GM13977 (cell line): ENCODE measurements at places on chromosomes 12 and 14.
A peak's percentile ranks its signal among the peaks of the same experiment; 100 is the strongest.

- no peak for DNase-seq
Observed at GRCh38 chr12:52604859-52605258, 3.6 kb upstream of the KRT72 start.

DNA sequence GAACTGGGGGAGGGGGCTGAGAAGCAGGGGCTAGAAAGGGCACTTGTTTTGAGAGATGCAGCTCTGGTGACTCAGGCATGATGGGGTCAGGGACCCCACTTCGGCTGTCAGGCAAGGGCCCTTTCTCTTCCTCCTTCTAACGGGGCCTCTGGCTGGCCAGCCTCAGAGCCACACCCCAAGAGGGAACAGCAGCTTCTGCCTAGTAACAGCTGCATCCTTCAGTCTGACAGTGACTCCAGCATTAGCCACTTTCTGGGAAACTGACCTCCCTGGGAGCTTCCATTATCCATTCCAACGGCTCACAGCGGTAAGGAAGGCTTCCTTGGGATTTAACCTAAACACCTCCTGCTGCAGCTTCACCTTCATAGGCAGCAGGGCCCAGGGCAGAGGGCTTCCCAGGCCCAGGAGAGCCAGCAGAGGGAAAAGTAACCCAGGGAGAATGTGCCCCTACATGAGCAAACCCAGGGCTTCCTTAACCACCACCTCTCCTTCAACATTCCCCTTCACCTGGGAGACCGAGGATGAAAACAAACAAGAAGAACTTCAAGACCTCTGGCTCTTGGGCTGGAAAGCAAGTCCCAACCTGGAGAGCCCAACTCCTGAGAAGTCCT lies 2.7 kb downstream of the NCKAP5L start:
- DNase-seq: no peak

- DNase-seq: no peak
Observed at GRCh38 chr14:83085136-83085535, 1551.5 kb upstream of the SEL1L start.

DNA sequence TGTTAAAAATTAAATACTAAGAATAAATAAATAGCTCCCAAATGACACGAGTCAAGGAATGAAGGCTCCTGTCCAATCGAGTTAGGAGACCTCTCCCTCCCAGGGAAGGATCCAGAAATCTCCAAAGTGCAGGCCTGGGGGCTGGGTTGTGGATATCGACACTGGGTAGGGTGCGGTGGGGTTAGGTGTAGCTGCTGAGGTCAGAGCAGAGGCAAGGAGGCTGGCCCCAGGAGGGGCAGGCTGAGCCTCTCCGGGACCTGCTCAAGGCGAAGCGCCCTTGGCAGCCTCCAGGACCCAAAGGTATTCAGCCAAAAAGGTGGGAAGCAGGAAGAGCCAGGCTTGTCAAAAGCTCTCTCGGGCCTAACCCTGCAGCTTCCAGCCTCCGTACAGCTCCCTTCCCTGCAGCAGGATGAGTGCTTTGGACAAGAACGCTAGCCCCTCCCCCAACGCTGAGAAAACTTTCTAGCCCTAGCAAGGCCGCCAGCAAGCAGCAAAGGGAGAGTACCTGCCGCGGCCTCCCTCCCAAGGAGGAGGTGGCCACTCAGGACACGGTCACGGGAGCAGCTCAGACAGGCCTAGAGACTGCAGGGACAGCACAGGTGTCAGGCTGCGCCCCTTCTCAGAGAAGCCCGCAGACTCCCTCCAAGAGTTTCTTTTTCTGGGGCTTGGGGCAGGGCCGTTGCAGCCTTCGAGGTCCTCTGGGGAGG lies 3.7 kb upstream of the PNMA1 start:
- no peak for DNase-seq

DNA sequence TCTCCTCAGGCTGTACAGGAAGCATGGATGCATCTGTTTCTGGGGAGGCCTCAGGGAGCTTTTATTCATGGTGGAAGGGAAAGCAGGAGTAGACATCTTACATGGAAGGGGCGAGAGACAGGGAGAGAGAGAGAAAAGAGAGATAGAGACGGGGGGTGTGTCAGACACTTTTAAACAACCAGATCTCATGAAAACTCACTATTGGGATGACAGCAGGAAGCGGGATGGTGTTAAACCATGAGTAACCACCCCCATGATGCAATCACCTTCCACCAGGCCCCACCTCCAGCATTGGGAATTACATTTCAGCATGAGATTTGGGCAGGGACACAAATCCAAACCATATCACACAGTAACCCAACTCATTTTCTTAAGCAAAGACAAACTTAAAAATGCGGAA lies 110.0 kb upstream of the EEA1 start:
- DNase-seq: no peak

DNA sequence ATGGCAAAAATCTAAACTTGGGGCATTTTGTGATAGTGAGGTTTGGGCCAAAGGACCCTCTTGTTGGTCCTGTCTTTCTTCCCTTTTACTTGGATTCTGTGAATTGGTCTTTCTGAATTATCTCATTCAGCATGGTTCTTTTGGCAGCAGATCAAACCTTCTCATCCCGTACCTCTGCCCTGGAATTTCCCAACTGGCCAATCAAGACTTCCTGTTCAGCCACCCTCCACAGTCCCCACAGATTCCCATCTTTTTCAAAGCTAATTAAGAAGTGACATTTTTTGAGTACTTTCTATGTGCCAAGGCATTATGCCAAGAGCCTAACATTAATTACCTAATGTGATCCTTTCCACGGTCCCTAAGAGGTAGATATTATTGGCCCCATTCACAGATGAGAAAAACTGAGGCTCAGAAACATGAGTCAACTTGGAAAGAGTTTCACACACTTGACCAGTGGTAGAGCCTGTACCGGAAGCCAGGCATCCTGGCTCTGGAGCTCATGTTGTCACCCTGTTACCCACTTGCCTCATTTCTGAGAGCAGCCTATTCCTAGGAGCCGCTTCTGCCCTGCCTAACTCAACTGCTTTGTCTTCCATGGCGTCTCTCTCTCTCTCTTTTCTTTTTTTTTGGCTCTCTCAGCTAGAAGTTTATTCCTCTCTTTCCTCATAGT lies 135.9 kb downstream of the C12orf75 start:
- DNase-seq: no peak

DNA sequence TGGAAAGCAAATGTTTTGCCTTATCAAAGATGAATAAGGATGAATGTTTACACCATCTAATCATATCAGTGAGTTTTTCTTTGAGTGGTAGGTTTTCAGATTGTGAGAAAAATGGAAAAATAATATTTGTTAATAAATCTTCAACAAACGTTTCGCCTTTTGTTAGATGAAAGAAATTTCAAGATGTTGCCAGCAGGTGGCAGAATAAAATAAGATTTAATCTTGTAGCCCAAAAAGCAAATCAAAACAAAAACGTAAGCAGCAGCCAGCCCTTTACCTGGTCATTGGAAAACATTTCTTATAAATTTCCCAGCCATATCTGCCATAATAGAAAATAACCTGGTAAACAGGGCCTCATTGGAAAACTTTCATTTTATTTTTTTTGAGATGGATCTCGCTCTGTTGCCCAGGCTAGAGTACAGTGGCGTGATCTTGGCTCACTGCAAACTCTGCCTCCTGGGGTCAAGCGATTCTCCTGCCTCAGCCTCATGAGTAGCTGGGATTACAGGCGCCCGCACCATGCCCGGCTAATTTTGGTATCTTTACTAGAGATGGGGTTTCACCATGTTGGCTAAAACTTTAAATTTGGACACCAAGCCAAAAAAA lies 15.4 kb upstream of the TMEM120B start:
- DNase-seq: peak; percentile 69

- no peak for DNase-seq
Observed at GRCh38 chr12:6771509-6772330, 600 bp upstream of the LAG3 start.

- DNase-seq: peak; percentile 46
Observed at GRCh38 chr12:75641031-75641780, 129.8 kb upstream of the KRR1 start.

GRCh38 chr12:59733200-59733599 lies 137.4 kb downstream of the SLC16A7 start:
- no peak for DNase-seq

DNA sequence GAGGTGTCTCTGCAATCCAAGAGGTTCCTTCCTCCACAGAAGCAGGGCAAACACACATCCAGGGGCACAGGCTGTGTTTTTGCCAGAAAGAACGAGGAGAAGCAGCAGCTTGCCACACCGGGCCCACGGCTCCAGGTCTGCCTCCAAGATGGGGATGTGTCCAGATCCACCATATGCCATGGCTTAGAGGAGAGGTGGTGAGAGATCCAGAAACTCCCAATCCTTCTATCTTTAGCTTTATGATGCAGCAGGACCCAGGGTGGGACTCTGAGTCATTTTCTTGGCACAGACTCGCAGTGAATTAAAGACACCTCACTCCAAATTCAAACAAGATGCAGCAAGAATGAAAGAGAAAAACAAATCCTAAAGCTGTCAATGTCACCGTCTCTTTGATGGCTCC lies 481.4 kb upstream of the TMEM132C start:
- DNase-seq: no peak

DNA sequence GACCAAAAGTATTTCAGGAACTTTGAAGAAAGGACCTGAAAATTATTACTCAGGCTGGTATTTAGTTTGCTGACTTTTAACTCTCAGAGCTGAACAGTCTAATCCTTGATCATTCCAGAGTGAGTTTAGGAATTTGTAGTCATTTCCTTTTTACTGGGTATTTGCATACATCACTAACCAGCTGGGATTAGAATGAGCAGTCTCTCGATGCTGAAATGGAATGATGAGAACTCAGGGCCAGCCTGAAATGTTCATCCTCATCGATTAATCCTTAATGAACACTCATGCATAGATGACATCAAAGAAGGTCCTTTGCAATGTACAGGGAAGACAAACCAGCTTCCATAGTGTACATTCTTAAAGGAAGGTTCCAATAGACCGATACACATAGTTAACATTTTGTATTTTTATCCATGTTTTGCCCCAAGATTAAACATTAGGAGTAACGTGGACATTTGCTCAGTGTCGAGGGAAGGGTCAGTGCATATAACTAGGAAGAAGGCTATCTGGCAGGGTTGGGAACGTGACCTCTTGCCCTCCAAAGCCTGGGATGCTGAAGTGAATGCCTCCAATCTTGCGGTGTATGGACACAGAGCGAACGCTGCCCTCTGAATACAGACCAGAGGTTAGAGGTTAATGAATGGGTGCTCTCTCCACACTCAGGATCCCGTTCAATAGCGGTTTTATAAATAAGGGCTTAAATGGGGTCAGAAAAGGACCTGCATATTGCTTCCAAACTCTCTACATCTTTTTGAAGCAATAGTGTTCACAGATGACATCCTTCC lies 14.5 kb downstream of the FBXL14 start:
- DNase-seq: no peak

- DNase-seq: no peak
Observed at GRCh38 chr14:102717276-102717675, 60.0 kb upstream of the TRAF3 start.

DNA sequence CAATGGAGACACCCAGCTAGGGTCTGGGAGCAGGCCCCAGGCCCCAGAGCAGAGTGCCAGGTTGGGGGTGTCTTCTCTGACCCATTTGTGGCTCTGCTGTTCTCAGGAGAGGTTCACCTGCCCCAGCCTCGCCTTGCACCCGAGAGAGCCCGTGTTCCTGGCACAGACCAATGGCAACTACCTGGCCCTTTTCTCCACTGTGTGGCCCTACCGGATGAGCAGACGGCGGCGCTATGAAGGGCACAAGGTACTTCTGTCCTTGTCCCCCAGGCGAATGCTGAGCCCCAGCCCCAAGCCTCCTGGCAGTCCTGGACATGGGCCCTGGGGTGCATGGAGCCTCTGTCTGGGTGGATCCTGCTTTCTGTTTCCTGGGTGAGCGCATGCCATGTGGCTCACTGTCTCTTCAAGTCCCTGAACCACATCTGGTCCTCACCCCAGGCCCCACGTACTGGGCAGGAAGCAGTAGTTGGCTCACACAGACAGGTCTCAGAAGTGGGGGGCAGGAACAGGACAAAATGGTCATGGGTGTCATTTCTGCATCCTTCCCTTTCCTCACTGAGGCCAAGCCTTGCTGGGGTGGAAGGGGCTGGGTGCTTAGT lies 58.2 kb downstream of the BEGAIN start:
- peak; percentile 12 for DNase-seq

DNA sequence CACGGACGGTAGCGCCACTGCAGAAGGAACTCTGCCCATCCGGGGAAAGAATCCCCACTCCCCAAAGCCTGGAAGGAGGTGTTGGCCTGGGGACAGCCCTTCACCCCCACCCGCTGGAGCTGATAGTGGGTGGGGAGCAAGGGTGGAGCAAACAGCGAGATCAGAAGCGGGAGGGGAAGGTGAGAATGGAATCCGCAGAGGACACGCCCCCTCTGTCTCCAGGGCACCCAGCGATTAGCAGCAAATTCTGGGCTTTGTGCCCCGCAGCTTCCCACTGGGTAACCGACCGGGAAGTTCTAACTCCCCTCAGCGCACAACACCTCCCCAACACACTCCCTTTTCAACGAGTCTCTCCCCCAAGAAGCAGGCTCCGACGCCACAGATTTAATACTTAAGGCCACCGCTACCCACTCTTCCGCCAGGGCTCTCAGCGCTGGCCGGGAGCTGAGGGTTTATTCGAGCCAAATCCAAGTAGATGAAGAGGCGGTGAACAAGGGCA lies 1.4 kb downstream of the SLC25A29 start:
- DNase-seq: no peak

GRCh38 chr14:52877628-52878027 lies 73.2 kb downstream of the FERMT2 start:
- DNase-seq: no peak

DNA sequence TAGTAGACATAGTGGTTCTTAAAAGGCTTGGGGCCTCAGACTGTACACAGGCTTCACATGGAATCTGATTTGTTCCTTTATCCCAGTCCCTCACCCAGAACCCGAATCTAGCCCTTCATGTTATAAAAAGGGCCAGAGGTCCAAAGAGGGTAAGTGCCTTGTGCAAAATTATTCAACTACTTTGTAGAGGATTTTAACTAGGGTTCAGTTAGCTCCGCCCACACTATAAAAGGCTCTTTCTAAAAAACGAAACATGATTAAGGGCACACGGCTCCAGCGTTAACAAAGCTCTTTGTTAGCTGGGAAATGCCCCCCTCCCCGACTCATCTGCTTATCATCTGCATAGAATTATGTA lies 3.2 kb upstream of the SOCS2 start:
- no peak for DNase-seq

DNA sequence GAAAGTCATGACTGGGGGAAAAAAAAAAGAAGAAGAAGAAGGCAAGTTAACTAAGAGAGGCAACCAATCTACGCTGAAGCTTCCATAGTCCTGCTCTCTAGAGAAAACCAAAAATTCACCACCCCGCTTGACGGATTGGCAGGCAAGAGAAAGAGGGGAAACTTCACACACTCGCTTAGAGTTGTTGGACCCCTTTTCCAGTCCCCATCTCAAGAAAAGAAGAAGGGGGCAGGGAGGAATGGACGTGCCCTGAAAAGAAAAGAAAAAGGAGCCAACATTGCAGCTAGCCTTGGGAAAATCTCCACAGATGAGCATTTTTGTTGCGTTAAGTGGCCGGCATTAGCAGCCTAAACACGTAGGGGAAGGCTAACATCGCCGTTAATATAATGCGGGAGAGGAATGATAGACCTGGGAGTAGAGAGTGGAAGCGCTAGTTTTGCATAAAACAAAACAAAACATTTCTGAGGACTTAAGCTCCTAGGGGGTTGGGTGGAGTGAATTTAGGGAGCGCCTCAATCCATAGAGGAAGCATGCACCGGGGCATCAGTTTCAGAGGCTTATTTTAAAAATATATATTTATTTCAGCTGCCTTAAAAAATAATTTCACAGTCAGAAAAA lies 11.3 kb upstream of the FOXG1 start:
- DNase-seq: no peak
